ENCODE measurements at places on chromosomes 7 and 10.
A peak's percentile ranks its signal among the peaks of the same experiment; 100 is the strongest.

DNA sequence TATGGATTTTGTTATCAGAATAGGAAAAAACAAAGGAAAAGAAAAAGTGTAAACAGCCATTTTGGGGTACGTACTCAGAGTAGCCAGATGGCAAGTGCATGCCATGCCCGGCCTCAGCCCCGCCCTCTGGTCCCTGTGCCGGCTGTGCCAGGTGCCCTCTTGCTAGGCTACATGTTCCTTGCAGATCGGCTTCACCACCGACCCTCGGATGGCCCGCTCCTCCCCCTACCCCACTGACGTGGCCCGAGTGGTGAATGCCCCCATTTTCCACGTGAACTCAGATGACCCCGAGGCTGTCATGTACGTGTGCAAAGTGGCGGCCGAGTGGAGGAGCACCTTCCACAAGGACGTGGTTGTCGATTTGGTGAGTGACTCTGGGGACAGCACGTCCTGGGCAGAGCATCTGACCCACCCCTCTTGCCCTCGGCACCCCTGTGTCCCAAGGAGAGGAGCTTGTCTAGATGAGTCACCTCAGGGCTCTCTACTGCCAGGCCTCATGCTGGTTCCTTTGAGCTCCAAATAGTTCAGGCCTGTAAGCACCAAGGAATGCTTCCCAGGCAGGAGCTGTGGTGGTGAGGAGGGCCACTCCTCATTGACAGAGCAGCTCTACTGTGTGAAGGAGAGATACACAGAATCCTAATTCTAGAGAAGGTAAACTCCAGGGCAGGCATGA lies 54.9 kb upstream of the ZMIZ2 start:
- no peak overlapping the region for H3K4me3 ChIP-seq
- no peak overlapping the region for H3K27ac ChIP-seq
- H3K36me3 ChIP-seq, result peaks cover 76% of the 10 kb centered on the region
- H3K4me1 ChIP-seq, result no peaks in the 10 kb centered on the region

GRCh38 chr7:85600395-85600794 lies 413.5 kb upstream of the SEMA3D start:
- H3K4me3 ChIP-seq, result no peak overlapping the region
- no peaks in the 10 kb centered on the region for H3K36me3 ChIP-seq
- no peak for DNase-seq

GRCh38 chr7:134547397-134548054 lies 1.4 kb upstream of the AKR1B15 start:
- DNase-seq, result peak; percentile 42
- H3K4me1 ChIP-seq, result peaks cover 11% of the 10 kb centered on the region
- peaks cover 14% of the 10 kb centered on the region for H3K27me3 ChIP-seq

DNA sequence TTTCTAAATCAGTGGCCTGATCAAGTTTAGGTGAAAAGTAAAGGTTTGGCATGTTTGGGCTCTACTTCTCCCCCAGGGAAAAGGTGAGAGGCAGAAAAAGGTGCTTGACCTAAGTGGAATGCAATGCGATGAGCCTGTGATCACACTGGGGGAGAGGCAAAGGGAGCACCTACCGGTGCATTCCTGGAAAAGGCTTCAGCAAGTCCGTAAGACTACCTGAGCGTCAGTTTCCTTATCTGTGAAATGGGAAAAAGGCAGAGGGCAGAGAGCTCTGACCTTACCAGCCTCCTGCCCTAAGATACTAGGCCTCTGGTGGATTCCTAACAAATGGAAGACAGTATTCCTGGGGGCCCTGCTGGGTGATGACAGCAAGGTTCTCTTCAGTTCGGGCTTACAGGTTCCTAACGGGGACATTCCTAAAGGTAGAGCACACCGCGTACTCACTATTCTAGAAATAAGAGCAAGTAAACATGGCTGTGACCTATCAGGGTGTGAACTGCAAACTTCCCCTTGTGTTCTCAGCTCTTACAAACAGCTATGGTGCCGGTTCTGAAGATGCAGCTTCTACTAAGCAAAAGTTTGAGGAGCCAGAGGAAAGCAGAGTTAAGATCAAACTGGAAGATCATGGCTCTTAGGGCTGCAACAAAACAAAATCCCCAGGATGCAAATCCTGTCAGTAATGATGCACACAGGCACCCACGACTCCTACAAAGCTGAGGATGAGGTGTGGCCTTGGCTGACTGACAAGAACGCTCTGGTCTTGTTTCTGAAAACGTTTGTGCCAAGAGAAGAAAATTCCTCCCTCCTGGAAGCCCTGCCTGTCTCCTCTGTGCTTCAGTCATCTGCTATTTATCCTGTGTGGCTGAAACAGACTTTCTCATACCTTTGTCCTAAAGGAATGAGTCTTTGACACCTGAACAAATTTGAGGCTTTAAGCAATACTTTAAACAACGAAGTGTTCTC lies 13.3 kb upstream of the ACSL5 start:
- H3K27me3 ChIP-seq, result peaks cover 3% of the 10 kb centered on the region
- no peak for DNase-seq
- H3K4me3 ChIP-seq, result no peak overlapping the region
- no peaks in the 10 kb centered on the region for H3K4me1 ChIP-seq
- H3K36me3 ChIP-seq, result no peaks in the 10 kb centered on the region
- no peak overlapping the region for H3K27ac ChIP-seq

GRCh38 chr10:90890347-90890746 lies 18.6 kb downstream of the RPP30 start:
- no peak for DNase-seq
- no peaks in the 10 kb centered on the region for H3K4me1 ChIP-seq
- H3K27ac ChIP-seq, result no peak overlapping the region
- peaks cover 82% of the 10 kb centered on the region for H3K36me3 ChIP-seq

GRCh38 chr7:2496375-2496774 lies 20.2 kb upstream of the GRIFIN start:
- H3K27ac ChIP-seq, result no peak overlapping the region
- H3K4me1 ChIP-seq, result peaks cover 5% of the 10 kb centered on the region
- no peak for DNase-seq
- H3K36me3 ChIP-seq, result no peaks in the 10 kb centered on the region

- H3K27me3 ChIP-seq, result no peaks in the 10 kb centered on the region
- H3K4me1 ChIP-seq, result no peaks in the 10 kb centered on the region
- no peak overlapping the region for H3K4me3 ChIP-seq
- no peak for DNase-seq
- no peak overlapping the region for H3K27ac ChIP-seq
These were observed 204.4 kb downstream of the OTUD1 start for GRCh38 chr10:23643111-23643780.

DNA sequence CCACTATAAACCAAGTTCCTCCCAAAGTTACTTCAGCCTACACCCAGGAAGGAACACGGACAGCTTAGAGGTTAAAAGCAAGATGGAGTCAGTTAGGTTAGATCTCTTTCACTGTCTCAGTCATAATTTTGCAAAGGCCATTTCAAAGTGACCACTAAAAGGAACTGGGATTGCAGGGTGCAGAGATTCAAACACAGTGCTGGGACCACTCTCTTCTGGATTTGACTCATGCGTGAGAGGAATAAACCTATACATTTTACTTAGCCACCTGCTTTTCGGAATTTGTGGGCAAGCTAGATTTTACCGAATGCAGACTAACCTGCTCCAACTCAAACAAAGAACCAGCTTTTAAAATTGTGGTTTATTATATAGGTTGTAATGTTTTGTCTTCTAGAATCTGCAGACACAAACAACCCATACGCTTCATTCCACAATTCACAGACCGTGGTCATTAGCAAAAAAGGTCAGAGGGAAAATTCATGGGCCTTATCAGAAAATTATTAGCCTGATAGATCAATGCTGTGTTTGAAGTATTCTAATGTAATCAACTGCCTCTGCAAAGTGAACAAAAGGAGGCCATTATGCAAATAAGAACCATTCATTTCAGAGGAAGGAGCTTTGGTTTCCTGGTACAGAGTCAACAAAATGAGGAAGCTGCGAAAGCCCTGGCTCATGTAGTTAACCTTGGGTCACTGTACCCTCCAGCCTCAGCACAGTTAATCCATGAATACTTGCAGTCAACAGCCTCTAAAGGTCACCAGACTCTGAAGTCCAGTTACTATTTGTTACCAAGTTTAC lies 342.7 kb upstream of the KLF6 start:
- H3K4me1 ChIP-seq, result peaks cover 29% of the 10 kb centered on the region
- H3K27me3 ChIP-seq, result no peaks in the 10 kb centered on the region
- no peaks in the 10 kb centered on the region for H3K36me3 ChIP-seq
- H3K4me3 ChIP-seq, result no peak overlapping the region
- H3K27ac ChIP-seq, result peak overlapping the region; percentile 11
- DNase-seq, result no peak

GRCh38 chr10:121983852-121984251 lies 5.1 kb upstream of the TACC2 start:
- H3K36me3 ChIP-seq, result peaks cover 6% of the 10 kb centered on the region
- H3K4me1 ChIP-seq, result no peaks in the 10 kb centered on the region
- no peak for DNase-seq
- H3K4me3 ChIP-seq, result no peak overlapping the region
- H3K27ac ChIP-seq, result no peak overlapping the region

DNA sequence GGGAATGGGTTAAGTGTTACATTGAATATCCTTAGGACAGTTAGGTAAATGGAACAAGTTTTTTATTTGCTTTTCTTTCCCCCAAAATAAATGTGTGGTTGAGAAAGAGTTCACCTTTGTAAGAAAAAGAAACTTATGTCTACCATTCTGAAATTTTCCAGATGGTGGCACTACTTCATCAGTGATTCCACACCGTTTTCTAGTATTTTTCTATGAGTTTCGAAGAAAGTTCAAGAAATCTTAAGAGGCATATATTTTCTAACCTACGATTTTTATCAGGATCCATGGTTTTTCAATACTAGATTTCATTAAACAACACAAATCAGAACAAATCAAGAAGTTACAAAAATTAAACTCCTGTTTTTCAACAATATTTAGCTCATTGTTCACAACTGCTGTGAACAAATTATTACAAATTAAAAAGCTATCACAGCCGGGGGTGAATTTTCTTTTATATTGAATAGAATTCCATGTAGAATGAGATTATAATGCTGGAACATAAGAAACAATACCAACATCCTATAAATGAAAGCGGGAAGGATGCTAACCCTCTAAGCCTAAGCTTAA lies 163.1 kb upstream of the NPVF start:
- H3K4me1 ChIP-seq, result no peaks in the 10 kb centered on the region
- no peak overlapping the region for H3K4me3 ChIP-seq
- H3K27ac ChIP-seq, result no peak overlapping the region
- H3K36me3 ChIP-seq, result no peaks in the 10 kb centered on the region
- H3K27me3 ChIP-seq, result peaks cover 23% of the 10 kb centered on the region

DNA sequence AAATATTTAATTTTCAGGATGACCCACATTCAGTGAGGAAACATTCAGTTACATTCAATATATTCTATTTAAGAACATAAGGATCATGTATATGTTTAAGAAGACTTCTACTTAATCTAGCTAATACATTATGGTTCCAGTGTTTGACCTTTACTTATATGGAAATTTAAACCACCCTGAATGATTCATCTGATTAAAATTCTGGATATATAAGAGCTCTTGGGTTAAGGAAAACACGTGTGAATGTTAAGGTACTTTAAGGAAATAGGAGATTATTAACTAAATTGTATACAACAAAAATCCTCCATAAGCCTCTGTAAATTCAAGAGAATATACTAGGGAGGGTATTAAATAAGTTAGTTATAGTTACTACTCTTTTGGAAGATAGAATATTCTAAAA lies 40.9 kb downstream of the HDAC9 start:
- H3K4me3 ChIP-seq, result no peak overlapping the region
- H3K36me3 ChIP-seq, result peaks cover 12% of the 10 kb centered on the region
- no peak for DNase-seq
- H3K27me3 ChIP-seq, result no peaks in the 10 kb centered on the region
- peak overlapping the region; percentile 68 for H3K27ac ChIP-seq
- H3K4me1 ChIP-seq, result peaks cover 84% of the 10 kb centered on the region

GRCh38 chr7:113921363-113921762 lies 2.6 kb upstream of the PPP1R3A start:
- no peak overlapping the region for H3K27ac ChIP-seq
- no peaks in the 10 kb centered on the region for H3K27me3 ChIP-seq
- no peak for DNase-seq

GRCh38 chr10:101397140-101397539 lies 43.2 kb downstream of the BTRC start:
- no peak overlapping the region for H3K27ac ChIP-seq
- peaks cover 3% of the 10 kb centered on the region for H3K36me3 ChIP-seq
- DNase-seq, result no peak

DNA sequence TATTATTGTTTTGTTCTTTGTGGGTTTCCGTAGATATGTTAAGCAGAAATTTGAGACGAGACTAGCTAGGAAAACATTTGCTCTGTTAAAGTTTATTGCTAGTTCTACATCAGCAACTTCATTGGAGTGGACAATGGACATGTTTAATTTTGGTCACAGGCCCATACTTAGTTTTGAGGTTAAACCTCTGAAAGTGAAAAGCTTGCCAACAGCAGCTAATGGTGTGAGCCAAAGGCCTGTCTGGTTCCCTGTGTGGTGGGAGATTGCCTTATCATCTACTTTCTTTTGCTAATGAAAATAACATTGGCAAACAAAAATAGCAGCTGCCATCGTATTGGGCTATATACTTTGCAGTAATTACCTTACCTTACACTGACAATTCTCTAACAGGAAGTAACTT lies 388.4 kb upstream of the FZD8 start:
- H3K36me3 ChIP-seq, result no peaks in the 10 kb centered on the region
- no peak overlapping the region for H3K27ac ChIP-seq
- DNase-seq, result no peak
- no peaks in the 10 kb centered on the region for H3K27me3 ChIP-seq
- no peak overlapping the region for H3K4me3 ChIP-seq

- no peaks in the 10 kb centered on the region for H3K4me1 ChIP-seq
- H3K27me3 ChIP-seq, result peaks cover 1% of the 10 kb centered on the region
- no peak overlapping the region for H3K27ac ChIP-seq
- H3K4me3 ChIP-seq, result no peak overlapping the region
- DNase-seq, result no peak
- H3K36me3 ChIP-seq, result no peaks in the 10 kb centered on the region
These were observed 110.2 kb downstream of the TMEM26 start for GRCh38 chr10:61342858-61343572.

GRCh38 chr10:68955355-68955831 lies 577 bp upstream of the DDX21 start:
- peaks cover 41% of the 10 kb centered on the region for H3K4me1 ChIP-seq
- H3K27me3 ChIP-seq, result no peaks in the 10 kb centered on the region
- peak overlapping the region; percentile 100 for H3K27ac ChIP-seq
- no peak for DNase-seq
- peak overlapping the region; percentile 100 for H3K4me3 ChIP-seq

- peaks cover 10% of the 10 kb centered on the region for H3K4me1 ChIP-seq
- no peaks in the 10 kb centered on the region for H3K36me3 ChIP-seq
- no peak for DNase-seq
These were observed 448 bp upstream of the GOLGA7B start for GRCh38 chr10:97849103-97849686.

Measured in activated B cell treated with CpG ODN at 0.5 μM for 24 hours (primary cell).